ENCODE measurements at places on chromosomes 4 and X.

- DNase-seq = no peak
Observed at GRCh38 chr4:140134746-140135425, 19.1 kb downstream of the MAML3 start.

DNA sequence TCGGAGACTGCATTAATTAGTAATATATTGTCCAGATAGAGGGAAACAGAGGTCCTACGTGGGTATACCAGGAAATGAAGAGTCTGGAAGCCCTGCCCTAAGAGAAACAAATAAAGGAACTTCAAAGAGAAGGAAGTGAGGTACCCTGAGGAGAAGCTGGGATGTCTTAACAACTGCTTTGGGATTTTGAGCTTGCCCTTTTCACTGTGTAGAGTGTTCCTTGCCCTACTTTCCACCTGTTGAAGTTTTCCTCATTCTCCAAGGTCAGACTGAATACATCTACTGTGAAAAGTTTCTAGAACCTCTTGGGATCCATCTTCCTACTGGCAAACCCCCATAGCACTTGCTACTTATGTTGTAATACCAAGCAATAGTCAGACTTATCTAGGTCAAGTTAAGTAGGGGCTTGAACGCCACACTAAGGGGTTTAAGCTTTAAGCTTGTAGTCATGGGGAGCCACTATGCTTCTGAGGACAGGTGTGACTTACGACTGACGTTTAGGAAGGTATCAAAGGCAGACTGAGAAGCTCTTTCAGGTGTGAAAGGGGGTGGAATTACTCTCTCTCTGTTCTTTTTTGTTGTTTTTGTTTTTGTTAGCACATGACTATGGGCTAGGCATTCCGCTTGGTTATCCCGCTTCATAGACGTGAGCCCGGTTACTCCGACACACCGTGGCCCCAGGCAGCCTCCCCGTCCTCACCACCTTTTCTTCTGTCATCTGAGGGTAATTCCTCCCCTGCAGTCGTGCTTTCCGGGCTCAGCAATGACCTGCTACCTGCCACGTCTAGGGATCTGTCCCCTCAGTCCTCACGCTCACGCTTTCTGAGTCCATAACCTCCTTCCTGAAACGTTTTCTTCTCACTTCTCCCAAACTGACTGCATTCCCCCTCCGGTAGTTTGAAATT lies 959 bp upstream of the REST start:
- peak; percentile 55 for DNase-seq

GRCh38 chr4:164438321-164438720 lies 315.6 kb upstream of the SMIM31 start:
- peak; percentile 59 for DNase-seq

- DNase-seq = peak; percentile 54
Observed at GRCh38 chr4:68864438-68865187, 48.8 kb downstream of the UGT2B10 start.

DNA sequence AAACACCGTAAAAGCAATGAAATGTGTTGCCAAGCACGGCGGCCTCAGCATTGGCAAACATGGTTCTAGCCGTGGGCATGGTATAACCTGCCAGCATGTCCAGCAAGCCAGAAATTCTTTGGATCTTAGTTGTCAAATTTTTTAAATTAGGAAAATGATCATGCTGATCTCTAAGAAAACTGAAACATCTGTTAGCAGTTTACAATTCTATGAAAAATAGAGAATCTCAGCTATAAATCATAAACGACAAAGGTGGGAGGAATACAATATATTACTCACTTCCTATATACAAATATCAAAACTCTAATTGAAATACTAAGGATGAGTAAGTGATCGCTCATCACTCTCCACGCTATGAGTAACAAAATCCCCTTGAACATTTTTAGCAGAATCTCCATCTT lies 130.3 kb downstream of the ADGRA3 start:
- no peak for DNase-seq

- DNase-seq = no peak
Observed at GRCh38 chr4:20490734-20491133, 209.5 kb upstream of the PACRGL start.

DNA sequence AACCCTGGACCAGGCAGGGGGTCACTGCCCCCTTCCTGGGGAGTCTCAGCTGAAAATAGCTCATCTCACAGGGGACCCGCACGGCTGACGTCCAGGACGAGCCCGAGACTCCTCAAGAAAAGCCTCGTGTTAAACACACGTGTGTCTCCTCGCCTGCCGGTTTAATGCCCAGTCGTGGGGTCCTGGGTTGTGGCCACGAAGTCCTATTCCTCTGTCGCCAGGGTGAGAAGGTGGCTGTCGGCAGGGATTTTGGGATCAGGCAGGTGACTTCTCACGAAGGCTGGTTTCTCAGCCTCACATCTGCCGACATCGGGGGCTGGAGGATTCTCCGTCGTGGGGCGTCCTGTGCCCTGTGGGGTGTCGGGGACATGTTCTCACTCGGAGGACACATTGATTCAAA lies 44.3 kb upstream of the PPP2R3B start:
- DNase-seq = no peak

DNA sequence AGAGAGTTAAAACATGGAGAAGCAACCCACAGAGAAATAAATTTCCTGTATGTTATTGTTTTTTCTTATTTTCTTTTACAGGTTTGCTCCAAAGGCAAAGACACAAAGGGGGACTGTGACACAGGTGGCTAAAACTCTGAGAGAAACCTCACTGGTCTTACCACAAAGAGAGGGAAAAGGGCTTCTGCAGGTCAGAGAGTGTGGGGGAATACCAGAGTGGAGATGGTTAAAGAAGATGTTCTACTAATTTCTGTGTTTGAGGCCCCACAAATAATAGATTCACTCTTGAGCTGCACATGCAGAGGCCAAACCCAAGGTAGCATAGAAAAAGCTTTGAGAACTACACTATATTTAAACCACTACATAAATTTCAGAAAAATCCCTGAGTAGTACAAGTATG lies 151.3 kb downstream of the GABRA3 start:
- DNase-seq = no peak

GRCh38 chr4:174423257-174423944 lies 98.9 kb downstream of the HPGD start:
- peak; percentile 63 for DNase-seq

DNA sequence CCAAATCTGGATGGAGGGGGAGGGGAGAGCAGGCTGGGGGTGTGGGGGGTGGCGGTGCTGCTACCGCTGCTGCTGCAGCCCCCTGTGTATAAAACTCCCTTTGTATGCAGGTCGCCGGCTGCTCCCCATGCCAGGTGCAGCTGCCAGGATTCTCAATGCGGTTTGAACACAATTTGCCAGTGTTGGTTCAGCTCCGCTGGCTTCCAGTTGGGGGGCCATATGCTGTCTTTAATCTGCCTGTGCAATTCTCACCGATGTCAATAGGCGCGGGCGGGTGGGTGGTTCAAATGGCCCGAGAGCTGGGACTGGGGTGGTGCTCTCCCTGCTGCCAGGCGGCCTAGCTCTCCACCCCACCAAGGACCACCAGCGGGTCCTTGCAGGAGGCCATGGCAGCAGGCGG lies 257.6 kb downstream of the BCOR start:
- DNase-seq = no peak

DNA sequence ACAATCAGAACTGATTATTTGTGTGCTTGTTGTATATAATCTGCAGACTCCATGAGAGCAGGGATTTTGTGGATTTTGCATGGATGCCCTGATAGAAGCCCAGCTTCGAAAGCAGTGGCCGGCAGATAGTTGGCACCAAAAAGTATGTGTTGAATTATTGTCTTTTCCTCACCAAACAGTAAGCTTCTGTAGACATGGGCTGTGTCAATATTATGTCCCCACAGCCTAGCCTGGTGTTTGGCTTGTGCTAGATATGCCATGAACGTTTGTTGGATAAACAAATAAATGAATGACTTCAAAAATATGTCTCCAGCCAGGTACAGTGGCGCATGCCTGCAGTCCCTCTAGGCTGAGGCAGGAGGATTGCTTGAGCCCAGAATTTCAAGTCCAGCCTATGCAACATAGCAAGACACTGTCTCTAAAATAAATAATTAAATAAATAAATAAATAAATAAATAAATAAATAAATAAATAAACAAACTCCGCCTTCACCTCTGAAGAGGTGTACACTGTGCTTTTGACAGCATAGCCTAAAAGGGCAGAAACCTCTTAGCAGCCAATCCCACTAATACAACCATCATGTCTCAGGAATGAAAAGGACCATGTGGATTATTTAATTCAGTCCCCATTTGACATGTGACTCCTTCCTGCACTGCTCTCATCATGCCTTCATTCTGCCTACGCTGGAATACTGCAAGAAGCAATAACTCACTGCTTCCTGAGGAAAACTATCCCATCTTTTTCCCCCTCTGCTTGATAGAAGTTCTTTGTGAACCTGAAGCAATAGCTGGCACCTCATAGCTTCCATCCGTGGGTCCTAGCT lies 335.2 kb downstream of the FBXW7 start:
- DNase-seq = no peak

GRCh38 chrX:22534643-22535042 lies 261.9 kb downstream of the CBLL2 start:
- DNase-seq = no peak

GRCh38 chr4:40258627-40259026 lies 61.8 kb downstream of the RHOH start:
- DNase-seq = no peak

GRCh38 chr4:73450398-73451004 lies 14.5 kb downstream of the AFP start:
- DNase-seq = peak; percentile 75

- no peak for DNase-seq
Observed at GRCh38 chrX:24133312-24133711, 16.2 kb upstream of the ZFX start.

- DNase-seq = no peak
Observed at GRCh38 chr4:41024556-41025491, 189.5 kb downstream of the APBB2 start.

DNA sequence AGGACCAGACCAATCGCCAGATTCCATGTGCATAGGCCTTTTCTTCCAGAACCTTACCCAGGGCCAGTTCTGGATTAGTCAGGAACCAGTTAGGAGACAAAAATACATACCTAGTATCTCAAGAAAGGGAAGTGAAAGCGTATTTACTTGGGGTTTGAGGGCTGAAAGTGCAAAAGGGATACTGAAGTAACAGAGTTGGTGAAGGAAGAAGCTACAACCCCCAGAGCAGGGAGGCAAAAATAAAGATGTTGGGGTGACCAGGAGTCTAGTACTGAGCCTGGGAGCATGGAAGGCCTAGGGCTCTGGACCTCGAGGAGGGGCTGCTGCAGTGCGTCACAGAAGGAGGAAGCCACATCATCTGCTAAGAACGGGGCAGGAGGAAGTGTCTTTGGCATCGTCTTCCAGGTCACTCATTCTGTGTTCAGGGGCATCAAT lies 38.3 kb downstream of the TKTL1 start:
- no peak for DNase-seq

Data from islet precursor cell (in vitro differentiated cells).